ENCODE measurements at places on chromosomes 1 and 21.

GRCh38 chr1:41589395-41589794 lies 104.9 kb upstream of the EDN2 start:
- DNase-seq, result no peak

- no peak for DNase-seq
Observed at GRCh38 chr1:222105393-222105737, 363.5 kb upstream of the DUSP10 start.

- DNase-seq, result no peak
Observed at GRCh38 chr1:8169364-8170058, 143.4 kb upstream of the ERRFI1 start.

DNA sequence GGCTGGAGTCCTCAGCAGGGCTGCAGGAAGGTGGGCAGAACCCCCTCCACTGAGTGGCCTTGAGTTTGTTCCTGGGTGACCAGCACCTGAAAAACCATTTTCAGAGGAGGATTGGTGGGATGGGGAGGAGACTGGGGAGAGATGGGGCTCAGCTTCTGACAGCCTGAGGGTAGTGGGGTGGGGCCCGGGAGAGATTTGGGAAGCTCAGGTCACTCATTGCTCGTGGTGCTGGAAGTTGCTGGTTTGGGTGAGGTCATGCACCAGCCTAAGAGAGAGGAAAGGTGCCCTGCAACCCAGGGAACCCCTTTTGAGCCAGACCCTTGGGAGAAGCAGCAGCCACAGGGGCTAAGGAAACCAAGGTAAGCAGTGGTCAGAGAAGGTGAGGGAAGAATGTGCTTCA lies 100.8 kb downstream of the EBNA1BP2 start:
- no peak for DNase-seq

GRCh38 chr1:84862810-84863251 lies 30.2 kb downstream of the LPAR3 start:
- DNase-seq, result no peak

GRCh38 chr1:197778366-197778945 lies 3.2 kb upstream of the DENND1B start:
- no peak for DNase-seq

- no peak for DNase-seq
Observed at GRCh38 chr21:25772686-25773085, 37.9 kb downstream of the GABPA start.

- DNase-seq, result no peak
Observed at GRCh38 chr1:114564141-114564540, 17.3 kb downstream of the BCAS2 start.

DNA sequence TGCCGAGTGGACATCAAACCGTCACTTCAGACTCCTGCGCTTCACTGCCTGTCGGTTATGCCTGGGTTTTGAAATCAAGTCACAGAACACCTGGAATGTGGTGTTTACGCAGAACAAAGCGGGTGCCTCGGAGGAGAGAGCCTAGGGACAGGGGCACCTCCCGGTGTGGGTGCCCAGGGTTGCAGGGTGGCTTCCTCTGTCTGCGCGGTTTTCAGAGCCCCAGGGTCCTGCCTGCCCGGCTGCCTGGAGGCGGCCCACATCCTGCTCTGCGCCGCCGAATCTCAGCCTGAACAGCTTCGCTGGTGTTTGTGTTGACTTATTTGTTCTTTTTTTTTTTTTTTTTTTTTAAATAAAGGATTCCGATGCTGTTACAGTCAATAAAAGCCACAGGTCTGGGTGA lies 113.5 kb upstream of the COL6A1 start:
- DNase-seq, result no peak

DNA sequence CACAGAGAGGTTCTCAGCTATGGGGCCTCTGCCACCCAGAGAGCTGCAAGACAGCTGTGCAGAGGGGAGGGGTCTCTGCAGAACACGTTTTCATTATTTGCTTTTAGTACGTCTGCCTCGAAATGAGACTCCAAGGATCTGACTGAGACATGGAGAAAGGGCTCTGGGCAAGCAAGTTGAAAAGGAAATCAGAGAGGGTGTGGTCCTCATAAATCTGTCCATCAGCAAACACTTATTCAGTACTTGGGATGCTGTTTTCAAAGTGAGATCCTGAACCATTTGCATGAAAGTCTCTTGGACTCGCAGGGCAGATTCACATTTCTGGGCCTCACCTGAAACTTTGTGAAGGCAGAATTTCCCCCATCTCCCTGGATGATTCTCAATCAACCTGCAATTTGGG lies 197.4 kb upstream of the GALNT2 start:
- no peak for DNase-seq

DNA sequence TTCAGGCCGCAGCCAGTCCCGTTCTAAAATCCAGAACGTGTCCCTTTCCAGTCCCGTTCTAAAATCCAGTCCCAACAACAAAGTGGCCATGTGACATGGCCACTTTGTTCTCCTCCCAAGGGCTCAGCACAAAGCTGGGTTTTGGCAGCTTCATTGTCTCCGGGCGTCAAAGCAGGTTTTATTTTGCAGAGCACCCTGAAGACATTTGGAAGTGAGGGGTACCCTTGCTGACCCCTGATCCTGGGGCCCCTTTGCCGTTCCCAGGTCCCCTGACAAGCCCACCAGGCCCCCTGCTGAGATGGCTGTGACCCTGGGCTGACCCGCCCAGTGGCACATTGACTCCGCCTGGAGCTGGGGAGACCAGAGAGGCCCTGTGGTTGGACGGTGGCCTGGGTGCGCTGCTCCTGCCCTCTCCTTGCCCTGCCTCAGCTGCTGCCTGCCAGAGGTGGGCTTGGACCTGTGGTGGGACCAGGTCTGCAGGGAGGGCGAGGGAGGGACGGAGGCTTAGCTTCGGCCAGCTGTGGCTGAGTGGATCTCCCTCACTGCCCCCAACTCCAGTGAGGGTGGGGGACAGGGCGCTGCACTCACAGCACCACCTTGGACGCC lies 4.3 kb downstream of the PFKL start:
- no peak for DNase-seq

DNA sequence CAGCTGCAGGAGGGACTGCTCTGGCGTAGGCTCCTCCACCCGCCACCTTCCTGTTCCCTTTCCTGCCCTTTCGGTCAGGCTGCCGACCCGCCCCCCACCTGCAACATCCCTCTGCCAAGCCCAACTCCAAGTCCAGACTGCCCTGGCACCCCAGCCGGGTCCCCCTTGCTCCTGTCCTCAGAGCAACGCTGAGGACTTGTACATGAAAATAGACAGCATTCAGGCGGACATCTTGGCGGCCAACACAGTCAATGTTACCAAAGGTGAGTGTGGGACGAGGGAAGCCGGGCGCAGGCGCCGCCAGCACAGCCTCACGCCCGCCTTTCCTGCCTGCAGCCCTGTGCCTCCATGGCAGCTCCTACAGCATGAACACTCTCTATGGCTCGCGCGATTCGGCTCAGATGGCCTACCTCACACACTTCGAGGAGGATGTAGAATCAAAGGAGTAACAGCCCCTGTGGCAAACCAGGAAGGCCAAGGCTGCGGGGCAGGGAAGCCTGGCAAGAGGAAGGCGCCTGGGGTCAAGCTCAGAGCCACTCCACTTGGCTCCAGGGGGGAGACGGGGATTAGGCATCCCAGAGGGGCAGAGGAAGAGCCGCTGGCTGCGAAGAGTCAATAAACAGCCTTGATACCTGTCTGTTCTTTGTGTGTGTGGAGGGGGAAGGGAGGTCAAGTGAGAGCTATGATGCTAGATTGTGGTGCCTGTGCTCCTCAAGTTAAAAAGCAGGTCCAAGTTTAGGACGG lies 5.8 kb downstream of the RNU5D-1 start:
- no peak for DNase-seq

- no peak for DNase-seq
Observed at GRCh38 chr21:41621513-41621912, 113.6 kb upstream of the TMPRSS2 start.

All from activated naive CD4-positive, alpha-beta T cell (primary cell).